Fibroblast of skin of back (primary cell): ENCODE measurements at places on chromosomes 7 and 10.
A peak's percentile ranks its signal among the peaks of the same experiment; 100 is the strongest.

DNA sequence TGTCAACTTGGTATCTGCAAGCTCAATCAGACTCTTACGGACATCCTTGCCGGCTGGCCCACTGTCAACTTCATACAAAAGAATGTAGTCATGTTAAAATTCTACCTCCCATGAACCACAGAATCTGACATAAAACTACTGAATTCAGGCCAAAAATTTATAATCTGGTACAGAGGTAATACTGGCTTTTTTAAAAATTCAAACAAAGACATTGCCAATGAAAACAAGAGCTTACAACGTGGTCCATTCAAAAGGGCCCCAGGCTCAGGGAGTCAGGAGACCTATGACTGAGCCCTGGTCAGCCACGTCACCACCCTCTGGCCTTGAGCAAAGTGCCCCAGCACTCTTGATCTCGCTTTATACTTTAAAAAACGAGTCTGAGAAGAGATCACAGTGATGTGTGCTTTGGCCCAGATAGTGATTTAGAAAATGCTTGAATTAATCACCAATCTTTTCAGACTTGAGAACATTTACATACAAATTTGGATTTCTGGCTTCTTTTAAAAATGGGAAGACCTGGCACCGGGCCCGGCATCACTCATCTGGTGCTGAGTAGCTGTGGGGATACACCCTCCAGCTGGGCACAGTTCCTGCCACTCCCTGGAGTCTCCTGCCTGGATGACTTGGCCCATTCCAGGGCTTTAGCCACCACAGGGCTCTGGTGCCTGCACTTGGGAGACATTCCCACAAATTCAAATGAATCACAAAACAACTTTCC is 94.1 kb downstream of the PIP4K2A start:
- DNase-seq: peak; percentile 96

GRCh38 chr7:138668229-138668596 is 32.9 kb downstream of the SVOPL start:
- DNase-seq: no peak

- peak; percentile 11 for DNase-seq
Measured at GRCh38 chr10:230758-231157, 95.5 kb downstream of the ZMYND11 start.

GRCh38 chr10:120584786-120585185 is 127.8 kb downstream of the PLPP4 start:
- DNase-seq: no peak

DNA sequence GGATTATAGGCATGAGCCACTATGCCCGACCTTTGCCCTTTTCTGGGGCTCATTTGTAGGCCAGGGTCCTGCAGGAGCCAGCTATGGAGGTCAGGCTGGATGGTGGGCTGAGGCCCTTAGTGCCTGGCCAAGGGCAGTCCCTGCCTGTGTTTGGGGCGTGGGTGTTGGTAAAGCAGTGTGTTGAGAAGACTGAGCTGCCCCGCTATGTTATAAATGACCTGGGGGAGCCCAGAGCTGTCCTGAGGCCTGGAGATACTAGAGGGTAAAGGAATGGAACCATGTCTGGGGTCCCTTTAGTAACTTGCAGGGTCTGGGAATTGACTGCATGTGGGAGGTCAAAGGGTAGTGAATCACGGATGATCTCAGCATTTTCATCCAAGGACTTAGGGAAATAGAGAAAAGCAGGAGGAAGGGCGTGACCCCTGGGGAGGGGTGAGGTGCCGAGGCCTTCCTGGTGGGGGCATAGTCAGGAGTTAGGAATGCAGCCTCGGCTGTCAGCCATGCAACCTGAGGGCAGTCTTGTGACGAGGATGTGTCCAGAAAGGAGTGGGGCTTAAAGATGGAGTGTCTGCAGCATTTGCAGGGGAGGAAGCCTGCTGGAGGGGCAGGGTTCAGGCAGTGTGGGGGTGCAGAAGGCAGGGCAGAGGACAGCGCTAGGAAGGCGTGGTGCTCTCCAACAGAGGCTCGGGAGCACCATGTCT is 31.5 kb downstream of the TMEM248 start:
- peak; percentile 40 for DNase-seq

DNA sequence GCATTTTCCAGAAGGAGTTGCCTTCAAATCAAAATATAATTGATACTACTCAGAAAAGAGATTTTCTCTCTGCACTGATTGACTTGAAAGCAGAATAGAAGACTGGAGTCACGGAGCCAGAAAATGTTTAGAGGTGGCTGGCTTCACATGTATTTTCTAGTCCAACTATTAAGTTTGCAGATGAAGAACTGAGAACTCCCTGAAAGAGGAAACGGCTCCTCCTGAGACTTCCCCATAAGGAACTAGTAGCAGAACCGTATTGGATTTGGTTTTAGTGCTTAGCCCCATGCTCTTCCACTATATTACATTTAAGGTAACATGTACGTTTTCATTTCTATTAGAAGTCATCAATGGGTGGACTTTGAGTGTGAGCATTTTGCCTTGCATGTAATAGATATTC is 946.3 kb downstream of the CNTNAP2 start:
- DNase-seq: no peak

DNA sequence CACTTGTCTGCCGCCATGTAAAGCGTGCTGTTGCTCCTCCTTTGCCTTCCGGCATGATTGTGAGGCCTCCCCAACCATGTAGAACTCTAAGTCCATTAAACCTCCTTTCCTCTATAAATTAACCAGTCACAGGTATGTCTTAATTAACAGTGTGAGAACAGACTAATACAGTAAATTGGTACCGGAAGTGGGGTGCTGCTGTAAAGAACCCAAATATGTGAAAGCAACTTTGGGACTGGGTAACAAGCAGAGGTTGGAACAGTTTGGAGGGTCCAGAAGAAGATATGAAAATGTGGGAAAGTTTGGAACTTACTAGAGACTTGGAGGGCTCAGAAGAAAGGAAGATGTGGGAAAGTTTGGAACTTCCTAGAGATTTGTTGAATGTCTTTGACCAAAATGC is 106.8 kb upstream of the DIP2C start:
- no peak for DNase-seq

DNA sequence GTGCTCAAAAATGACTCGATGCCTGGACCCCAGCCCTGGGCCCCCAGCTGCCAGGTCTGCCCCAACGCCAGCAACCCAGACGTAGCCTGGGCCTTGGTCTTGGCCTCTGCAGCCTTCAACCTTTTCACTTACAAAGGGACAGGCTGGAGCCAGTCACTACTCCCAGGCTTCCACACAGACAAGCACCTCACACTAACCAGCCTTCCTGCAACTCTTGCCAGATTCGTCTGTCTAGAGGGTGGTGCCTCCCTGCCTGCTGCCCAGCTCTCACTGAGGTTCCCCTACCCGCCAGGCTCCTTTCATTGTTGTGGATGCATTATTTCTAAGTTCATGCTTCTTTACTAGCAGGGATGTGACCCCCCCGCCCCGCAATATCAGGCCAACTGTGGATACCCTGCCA is 56.3 kb downstream of the NUDCD3 start:
- no peak for DNase-seq
